Spinal cord (tissue), 10 donors: ENCODE measurements at places on chromosomes 2 and 18.

DNA sequence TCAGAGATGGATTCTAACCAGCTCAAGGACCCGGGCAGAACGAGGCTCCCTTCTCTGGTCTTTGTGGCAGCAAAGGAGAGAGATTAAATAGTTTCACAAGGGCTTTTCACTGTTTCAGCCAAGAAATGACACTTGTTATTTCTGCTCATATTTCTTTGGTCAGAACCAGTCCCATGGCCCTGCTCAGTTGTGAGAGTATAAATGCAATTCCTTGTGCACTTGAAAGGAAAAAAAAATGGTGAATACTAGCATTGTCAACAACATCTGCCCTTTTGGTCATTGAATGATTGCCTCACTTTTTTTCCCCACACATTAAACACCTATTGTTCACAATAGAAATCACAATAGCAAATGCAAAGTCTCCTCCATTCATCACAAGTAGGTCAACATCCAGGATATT lies 104.4 kb downstream of the RDH14 start:
- DNase-seq: no peak

DNA sequence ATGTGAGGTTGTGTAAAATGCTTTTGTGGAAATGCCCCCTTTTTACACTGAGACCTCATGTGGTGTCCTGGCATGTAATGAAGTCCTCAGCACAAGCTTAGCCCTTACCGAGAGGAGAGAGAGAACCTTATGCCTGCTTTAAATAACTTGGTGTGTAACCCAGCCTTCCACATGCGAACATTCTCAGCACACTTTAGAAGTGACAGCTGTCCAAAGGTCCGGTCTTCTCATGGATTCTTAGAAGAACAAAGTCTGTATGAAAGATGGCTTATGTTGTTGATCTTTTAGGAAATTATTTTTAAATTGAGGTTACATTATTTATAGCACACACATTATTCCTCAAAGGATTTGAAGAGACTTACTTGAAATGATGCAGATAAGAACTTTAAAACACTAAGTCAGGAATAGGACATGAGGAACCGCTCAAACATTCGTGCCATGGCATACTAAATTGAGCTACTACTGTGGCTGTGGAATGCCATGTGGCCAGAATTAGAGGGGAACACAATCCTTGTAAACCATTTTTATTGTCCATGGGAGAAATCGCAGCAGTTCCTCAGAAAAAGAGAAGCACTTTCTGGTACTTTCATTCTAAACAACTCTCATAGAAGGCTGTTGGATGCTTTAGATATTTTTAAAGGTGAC lies 79.6 kb downstream of the WDSUB1 start:
- DNase-seq: no peak

- DNase-seq: no peak
These were observed 5.2 kb upstream of the COMMD1 start for GRCh38 chr2:61900281-61900680.

DNA sequence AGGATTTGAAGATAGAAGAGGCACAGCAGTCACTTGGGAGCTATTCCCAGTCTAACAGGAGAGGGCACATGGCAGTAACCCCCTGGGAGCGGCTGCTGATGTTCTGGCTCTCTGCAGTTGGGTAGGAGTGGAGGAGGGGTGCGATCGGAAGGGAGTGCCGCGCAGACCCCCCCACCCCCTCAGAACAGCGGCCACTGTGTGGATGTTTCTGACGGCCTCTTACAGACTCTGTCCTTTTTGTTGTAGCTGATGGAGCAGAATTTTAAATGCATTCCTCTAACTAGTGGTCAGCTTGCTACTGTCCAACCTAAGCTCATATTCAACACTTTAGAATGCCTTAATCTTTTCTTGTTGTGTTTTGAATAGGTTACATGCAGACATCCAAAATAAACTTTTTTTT lies 127.9 kb downstream of the AGAP1 start:
- no peak for DNase-seq

DNA sequence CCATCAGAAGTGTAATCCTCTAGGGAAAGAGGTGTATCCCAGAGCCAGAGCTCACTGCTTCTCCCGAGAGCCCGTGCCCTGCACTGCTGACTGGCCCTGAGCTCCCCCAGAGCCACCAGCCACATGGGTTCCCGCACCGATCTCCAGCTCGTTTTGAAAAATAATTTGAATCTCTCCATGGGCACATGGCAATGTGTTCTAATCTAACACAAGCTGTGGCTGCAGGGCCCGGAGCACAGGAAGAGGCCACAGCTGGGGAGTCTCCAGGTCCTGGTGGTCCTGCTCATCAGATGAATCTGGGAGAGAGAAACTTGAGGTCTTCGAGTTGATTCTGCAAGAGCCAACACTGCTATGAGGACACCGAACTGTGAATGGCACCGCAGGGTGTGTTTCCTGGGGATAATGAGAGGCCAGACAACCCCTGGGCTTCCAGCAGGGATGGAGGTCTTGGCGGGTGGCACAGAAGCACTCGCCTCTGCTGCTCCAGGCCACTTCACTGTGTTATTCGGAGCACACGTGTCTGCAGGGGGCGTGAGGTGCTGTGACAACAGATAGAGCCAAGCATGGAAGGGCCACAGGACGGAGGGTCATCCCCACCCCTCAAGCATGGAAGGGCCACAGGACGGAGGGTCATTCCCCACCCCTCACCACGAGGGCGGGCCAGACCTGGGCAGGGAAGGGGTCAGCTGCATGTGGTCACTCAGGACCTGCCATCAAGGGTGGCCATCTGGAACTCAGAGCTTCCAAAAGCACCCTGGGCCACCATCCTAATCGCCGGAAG lies 196.8 kb downstream of the NDUFA10 start:
- no peak for DNase-seq

DNA sequence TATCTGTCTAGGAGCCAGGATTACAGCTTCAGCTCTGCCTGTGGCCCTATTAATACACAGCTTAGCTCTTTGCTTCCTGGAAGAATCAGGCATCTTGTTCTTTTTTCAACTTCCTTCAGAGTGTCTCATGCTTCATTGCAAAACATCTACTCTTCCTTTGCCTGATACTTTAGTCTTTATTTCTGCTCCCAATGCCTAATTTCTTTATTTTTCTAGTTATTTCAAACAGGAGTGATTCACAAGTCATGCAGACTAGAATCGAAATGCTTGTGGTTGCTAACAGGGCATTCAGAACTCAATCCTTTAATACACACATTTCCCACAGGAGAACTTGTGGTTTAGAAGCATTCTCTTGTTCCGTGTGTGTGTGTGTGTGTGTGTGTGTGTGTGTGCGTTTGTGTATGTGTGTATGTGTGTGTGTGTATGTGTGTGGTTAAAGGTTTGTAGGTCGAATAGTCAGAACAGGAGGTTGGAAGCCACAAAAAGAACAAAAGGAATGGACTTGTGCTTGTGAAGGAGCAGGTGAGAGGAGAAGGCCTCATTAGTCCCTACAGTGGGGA lies 28.3 kb upstream of the INSIG2 start:
- DNase-seq: no peak

GRCh38 chr2:218849721-218850120 lies 9.9 kb upstream of the WNT6 start:
- DNase-seq: no peak

DNA sequence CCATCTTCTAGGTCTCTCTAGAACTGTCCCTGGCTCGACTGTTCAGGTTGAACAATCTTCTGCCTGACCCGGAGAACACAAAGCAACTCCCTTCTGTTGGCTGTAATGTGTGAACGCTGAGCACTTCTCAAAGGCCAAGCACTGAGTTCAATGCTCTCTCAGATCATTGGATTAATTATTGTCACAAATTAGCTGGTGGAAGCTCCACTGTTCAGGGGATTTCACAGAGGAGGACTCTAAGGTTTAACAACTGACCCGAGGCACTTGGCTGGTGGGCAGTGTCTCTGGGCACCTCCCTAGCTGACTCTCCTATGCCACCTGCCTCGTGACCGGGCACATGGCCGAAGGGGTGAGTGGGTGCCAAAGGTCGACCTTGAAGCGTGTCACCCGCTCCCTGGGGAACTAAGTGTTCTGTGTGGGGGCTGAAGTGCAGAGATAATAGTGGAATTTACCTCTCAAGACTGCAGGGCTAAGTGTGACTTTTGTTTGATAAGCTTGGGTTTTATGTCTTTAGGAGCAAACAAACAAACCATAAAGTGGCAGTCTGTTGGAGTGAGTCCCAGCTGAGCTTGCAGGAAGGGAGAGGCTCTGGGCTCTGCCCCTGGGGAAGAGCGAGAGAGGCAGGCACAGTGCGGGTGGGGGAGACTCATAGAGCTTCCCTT lies 64.8 kb downstream of the BCL2L11 start:
- DNase-seq: peak; percentile 22

- no peak for DNase-seq
These were observed 152.7 kb downstream of the WDSUB1 start for GRCh38 chr2:159133797-159134196.

GRCh38 chr2:113015655-113016054 lies 10.4 kb downstream of the IL36A start:
- no peak for DNase-seq

DNA sequence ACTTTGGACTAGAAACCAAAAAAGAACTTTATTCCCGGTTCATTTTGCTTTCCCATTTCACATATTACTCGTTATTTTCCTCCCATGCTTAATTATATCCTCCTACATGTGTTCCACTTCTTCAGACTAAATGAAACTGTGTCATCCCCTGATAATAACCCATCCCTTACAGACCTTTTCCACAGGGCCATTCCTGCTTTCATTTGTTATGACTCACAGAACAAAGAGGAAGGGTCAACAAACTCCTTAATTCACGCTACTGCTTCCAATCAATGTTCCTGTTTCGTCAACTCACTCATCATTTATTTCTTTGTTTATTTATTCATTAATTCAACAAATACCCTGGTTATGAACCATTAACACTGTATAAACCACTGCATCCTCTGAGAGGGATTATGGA lies 104.5 kb downstream of the ZEB2 start:
- DNase-seq: no peak
